ENCODE measurements at places on chromosomes 13 and 19.

DNA sequence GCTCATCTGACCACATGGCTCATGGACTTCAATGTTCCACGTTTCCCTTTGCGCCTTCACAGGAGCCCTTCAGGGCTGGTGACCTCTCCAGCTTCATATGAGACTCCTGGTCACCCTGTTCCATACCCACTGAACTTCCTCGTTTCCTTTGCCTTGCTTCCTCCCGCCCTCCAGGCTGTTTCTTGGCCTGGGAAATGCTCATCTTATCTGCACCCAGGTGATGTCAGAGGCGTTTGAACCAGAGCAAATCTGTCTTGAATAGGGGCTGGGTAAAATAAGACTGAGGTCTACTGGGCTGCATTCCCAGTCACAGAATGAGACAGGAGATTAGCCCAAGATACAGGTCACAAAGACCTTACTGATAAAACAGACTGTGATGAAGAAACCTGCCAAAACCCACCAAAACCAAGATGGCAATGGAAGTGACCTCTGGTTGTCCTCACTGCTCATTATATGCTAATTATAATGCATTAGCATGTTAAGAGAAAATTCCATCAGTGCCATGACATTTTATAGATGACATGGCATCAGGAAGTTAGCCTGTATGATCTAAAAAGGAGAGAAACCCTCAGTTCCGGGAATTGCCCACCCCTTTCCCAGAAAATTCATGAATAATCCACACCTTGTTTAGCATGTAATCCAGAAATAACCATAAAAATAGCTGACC lies 102.7 kb downstream of the DCLK1 start:
- no peak for DNase-seq

DNA sequence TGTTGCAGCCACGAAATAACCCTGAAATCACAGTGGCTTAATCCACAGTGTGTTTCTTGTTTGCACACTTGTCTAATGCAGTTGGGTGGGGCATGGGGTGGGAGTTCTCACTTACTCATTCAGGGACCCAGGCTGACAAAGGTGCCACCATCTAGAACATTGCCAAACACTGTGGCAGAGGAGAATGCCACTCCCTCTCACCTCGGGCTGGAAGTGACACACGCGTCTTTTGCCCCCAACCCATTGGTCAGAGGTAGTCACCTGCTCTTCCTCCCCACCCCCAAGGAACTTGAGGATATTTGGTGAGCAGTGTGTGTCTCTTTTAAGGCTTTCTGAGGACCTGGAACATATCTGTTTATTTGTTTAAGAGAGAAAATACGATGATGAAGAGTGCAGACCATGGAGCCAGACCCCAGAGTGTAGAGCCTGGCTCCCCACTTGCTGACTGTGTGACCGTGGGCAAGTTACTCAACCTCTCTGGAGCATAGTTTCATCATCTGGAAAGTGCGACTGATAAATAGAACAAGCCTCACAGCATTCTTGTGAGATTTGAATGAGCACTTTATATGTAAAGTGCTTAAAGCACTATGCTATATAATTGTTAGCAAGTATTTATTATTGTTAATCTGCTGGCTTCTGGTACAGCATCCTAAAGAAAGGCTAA lies 17.4 kb downstream of the GPR183 start:
- no peak for DNase-seq

DNA sequence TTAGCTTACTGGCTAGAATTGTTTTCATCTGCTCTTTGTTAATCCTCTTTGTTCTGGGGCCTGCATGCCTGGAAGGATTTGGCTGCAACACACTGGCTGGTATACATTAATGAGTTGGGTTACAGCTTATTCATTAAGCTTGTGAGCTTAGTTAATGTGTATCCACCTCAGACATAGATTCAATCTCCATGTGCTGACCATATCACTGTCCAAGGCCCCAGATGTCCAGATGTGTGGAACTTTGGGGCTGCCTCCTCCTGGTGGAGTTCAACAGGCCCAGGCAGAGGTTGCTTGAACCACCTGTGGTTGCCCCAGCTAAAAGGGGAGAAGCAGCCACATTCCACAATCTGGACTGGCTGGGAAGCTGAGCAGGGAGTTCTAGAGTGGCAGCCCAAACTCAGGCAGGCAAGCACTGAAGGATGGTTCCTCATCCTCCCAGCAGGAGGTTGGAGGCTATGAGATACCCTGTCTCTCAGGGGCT lies 5.4 kb downstream of the DIAPH3 start:
- no peak for DNase-seq

DNA sequence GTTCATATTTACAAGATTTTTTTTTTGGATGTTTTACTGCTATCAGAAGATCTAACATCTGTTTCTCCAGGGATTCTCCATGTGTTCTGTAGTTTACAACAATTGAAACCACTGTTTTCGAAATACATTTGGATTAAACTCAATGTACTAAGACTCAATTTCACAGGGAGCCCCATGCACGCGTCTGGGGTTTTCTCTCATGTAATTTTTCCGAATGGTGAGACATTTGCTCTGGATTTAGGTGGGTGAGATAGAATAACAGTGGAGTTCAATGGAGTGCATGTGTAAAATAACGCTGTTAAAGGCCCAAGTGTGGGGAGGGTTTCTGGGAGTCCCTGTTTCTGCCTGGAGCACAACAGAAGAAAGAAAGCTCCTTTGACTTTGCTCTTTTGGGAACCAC lies 330.3 kb downstream of the TSHZ3 start:
- no peak for DNase-seq

DNA sequence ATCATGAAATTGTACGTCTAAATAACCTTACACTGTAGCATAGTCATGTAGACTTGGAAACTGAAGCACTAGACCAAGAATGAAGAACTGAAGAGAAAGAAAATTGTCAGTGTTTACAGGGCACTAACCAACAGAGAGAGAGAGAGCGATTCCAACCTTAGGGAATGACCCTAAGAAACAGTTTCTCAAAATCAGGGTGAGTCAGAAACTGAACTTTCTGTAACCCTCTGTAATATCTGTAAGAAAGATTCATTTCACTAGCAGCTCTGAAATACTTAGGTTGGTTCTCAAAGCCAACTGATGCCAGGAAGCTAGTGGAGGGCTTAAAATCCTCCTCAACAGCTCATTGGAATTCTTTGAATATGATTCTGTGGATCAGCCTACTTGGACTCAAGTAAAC lies 936.9 kb downstream of the EFNB2 start:
- DNase-seq = no peak

DNA sequence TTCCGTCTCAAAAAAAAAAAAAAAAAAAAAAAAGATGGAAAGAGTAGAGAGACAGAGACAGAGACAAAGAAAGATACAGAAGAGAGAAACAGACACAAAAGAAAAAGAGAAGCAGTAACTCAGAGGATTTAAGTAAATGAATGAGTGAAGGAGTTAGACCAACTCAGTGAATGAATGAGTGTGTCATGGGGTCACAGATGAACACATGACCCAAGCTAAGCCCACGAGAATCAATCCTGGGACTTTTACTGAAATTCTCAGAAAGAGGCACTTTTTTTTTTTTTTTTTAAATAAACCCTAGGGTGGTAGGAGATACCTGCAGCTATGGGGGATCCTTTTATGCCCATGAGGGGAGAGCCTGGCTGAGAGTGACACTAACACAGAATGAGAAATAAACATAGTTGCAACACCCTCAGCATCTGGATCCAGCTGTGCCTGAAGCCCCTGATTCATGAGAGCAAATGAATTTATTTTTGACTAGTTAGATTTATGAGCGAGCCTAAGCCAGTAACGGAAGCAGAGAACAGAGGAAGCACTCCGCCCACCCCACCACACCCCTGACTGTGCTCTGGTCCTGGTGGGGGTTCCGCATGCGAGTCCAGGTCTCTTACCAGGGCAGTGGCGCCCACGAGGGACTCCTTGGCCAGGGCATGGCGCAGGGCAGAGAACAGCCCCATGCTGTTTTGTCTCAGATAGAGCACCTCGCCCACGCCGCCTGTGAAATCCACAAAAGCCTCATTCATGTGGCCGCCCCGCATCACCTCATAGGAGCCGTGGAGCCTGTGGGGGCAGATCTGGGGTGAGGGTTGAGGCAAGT lies 4.6 kb downstream of the CAPN12 start:
- DNase-seq = no peak

DNA sequence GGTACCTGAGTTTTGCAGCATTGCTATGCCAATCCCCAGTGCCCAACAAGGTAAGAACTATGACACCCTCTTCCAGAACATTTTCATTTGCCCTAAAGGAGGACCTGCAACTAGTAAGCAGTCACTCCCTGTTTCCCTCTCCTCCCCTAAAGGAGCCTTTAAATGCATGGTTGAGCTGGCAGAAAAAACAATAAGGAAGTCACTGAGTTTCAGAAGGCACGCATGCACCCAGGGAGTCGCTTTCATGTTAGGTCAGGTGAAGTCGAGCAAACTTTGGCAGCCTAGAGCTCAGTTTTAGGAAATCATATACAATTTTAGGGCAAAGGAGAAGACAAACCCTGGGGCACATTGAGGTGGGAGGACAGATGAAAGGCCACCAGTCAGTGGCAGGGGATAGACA lies 11.8 kb downstream of the NLRP11 start:
- DNase-seq = no peak

- no peak for DNase-seq
These were observed at the start of gene ANKLE1 for GRCh38 chr19:17281391-17282304. TSS of gene ANKLE1 (plus strand) at chr19:17281901. CDS start at chr19:17281921, 20 bp downstream.

- DNase-seq = no peak
These were observed 9.3 kb upstream of the SYT5 start for GRCh38 chr19:55189403-55189835.

DNA sequence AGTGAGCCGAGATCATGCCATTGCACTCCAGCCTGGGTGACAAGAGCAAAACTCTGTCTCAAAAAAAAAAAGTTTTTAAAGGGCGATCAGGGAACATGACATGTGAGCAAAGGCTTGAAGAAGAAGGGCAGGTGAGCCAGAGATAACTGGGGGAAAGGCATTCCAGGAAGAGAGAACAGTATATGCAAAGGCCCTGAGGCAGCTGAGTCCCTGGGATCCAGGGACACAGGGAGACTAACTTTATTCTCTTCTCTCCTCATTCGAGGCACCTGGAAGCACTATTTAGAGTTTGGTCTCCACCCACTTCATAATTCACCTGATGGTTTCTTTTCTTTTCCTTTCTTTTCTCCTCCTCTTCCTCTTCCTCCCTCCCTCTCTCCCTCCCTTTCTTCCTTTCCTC lies 17.6 kb downstream of the ZSCAN5A start:
- DNase-seq = no peak

DNA sequence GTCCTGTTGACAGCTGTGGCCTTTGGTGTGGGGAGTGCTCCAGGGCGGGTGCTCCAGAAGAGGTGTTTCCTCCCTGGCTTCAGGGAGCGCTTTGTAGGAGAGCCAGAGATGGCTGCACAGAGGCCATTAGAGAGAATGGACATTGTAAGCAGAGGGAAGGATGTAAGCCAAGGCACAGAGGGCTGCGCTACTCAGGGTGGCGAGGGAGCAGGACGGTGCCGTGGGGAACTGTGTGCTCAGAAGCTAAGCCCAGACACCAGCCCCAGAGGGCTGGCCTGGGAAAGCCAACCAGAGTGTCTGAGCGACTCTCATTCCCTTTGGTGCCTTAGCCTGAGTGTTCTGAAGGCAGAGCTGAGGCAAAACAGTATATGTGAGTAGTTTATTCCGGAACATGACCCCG lies 92.2 kb downstream of the TSHZ3 start:
- no peak for DNase-seq

GRCh38 chr13:41029629-41030028 lies 10.5 kb upstream of the ELF1 start:
- no peak for DNase-seq

- no peak for DNase-seq
These were observed 169.9 kb downstream of the FLT1 start for GRCh38 chr13:28325022-28325421.

GRCh38 chr13:45015300-45015699 lies 26.0 kb downstream of the GPALPP1 start:
- DNase-seq = no peak

- DNase-seq = no peak
These were observed 63.9 kb downstream of the DACH1 start for GRCh38 chr13:71803066-71803465.

GRCh38 chr19:33385956-33386355 lies 12.4 kb downstream of the CEBPG start:
- no peak for DNase-seq

DNA sequence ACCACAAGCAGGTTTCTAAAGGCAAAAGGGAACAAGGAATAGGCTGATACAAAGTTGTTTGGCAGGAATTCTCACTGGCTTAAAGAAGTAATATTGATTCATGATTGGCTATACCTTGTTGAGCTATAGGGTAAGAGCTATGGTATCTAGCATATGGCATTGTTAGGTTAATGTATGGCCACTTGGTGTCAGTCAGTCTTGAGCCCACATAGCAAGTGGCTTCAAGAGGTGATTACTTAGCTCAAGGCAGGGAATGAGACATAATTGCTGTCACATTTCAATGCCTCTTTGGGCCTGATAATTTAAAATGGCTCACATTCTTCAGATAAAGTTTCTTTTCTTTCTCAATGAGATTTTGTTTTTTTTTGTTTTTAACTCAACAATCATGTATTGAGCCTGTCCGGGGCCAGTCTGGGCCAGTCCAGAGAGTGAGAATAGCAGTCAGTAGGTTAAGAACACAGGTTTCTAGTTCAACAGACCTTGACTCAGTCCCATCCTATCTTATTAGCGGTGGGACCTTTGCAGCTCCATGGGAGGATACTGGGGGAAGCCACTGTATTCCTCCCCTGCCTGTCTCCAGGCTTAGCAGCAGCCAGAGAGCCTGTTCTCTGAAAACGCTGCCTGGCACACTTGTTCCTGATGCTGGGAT lies 45.8 kb upstream of the RCBTB2 start:
- DNase-seq = no peak

Data from iPS DF 6.9 (cell line).